ENCODE measurements at places on chromosomes 1 and 21.

- peak; percentile 75 for DNase-seq
These were observed 2.6 kb upstream of the DDR2 start for GRCh38 chr1:162629651-162630050.

DNA sequence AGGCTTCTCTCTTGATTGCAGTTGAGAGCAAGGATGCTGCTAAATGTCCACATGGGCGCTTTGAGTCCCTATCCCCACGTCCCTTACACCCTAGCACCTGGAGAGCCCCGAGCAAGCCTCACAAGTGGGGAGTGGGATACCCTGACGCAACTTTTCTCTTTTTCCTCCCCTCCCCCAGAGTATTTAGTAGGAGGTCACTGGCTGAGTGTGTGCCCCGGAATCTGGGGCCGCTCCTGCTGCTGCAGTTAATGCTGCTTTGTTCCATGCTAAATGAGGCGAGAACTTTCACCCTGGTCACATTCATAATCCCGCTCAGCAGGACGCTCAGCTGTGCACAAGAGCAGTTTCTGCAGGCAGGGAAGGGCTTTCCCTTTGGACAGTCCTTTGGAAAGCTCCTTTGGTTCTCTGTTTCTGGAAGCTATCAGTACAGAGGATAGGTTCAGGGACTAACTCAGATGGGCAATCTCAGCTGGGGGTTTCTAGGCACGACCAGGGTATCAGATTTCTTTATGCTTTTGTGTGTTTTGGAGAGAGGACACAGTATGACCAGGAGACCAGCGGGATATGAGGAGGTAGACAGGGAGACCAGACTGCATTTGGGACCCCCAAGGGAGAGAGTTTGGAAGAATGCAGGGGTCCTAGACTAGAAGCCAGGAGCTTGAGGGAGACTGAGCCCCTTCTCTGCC is 75.9 kb downstream of the NOS1AP start:
- DNase-seq = peak; percentile 35

- no peak for DNase-seq
These were observed 19.2 kb upstream of the XPR1 start for GRCh38 chr1:180612632-180613031.

GRCh38 chr1:220281159-220281574 is 8.9 kb upstream of the RAB3GAP2 start:
- no peak for DNase-seq

DNA sequence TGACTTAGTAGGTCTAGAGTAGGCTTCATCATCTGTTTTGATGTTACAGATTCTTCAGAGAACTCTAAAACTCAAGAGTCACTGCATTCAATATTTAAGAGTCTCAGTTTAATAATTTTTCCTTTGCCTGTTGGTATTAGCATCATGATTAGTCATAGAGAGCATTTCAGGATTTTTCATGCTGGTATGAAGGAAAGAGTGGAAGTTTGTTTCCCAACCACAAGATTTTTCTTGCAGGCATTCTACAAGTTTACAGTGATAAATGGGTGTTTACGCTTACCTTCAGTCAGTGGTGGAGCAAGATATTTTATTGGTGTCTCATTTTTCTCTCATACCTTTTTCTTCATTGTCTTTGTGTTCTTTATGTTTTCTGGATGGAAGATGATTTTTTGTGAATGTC is 58.4 kb upstream of the MYOCOS start:
- no peak for DNase-seq

DNA sequence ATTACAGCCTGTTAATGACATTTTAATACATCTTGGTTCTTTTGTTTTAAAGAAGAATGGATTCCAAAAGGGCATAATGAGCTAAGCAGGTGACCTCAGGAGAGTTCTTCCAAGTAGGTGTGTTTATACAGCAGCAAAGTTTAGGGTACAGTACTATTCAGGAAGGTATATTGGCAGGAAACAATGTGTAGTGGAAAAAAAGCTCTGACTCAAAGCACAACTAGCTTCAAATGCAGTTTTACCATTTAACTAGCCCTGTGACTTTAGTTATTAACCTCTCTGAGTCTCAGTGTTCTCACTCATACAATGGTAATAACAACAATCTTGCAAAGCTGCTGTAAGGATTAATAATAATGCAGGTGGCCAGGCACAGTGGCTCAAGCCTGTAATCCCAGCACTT is 29.9 kb downstream of the FAF1 start:
- DNase-seq = no peak

DNA sequence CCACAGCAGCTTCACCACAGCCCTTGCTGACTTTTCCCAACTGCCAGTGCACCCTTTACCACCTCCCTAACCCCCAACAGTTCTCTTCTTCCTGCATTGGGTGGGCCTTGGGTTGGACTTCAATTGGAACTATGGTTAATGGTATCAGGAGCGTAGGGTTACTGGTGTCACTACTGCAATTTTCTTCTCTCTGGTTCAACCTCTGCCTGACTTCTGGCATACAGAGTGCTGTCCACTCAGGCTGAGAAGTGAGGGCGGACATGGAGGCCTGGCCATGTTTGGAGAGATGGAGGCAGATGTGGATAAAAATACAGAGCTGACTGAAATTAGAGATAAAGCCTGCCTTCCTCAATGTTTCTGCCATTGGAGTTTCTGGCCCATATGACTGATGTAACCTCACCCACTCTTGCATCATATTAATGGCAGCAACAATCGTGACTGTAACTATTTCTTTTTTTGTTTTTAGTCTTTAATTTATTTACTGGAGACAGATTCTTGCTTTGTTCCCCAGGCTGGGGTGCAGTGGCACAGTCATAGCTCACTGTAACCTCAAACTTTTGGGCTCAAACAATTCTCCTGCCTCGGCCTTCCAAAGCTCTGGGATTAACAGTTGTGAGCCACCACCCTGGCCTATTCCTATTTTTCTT is 87.8 kb downstream of the NAV1 start:
- no peak for DNase-seq

DNA sequence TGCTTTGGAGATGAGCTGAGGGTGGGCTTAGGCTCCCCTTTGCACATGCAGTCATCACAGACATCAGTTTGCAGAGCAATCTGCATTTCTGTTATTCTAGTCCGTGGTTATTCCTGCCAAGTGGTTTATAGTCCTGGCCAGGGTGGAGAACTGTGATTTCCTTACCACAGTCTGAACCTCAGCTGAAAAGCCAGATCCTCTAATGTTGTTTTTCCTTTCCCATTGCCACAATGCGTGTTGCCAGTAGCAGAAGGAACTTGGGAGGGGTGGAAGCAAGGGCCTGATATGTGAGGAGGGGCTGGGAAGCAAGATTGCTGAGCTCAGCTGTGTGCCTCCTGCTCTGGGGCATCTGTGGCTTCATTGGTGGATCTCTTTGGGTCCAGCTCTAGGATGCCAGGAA is 18.0 kb upstream of the ST3GAL3 start:
- DNase-seq = no peak

DNA sequence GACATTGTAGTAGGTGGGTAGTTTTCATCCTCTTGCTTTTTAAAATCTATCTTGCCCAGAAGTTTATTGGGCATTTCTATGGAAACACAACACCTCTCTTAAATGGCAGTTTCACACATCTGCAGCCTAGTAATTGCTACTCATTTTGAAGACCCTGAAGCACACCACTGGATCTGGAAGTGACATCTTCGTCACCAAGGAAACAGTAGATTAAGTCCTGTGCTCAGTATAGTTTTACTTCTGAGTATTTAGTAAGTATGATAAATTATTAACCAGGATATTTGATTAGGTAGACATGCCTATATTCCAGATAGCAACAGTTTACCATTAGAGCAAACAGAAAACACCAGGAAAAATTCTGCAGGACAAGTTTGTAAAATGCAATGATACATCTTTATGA is 48.7 kb downstream of the UCK2 start:
- DNase-seq = no peak

- DNase-seq = no peak
These were observed 85.1 kb downstream of the ZNF644 start for GRCh38 chr1:90936731-90937130.

DNA sequence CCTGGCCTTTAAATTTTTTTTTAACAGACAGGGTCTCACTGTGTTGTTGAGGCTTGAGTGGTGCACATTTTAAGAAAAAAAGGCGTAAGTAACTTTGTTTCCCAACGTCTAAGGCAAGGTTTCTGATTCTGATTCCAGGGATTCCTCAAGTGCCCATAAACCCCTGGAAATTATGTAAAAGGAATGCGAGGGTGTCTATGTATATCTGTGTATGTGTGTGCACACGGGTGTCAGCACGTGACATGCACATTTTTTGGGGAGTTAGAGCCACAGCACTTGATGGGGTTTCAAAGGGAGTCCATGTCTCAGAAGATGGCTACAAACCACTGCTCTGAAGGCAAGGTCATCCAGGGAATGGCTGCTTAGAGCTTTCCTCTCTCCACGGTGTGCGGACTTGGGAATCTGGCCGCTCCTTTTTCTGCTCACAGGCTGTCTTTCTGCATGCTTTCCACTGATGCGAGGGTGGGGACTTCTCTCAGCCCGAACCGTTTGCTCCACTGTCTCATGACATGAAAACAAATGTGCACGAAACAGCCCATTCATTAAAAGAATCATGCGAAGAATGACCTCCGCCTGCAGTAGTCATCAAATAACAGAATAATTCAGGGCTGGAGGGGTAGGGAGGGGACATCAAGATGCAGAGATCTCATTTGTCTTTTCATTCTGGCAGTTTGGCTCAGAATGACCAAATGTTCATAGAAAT is 18.7 kb upstream of the RERE start:
- no peak for DNase-seq

- DNase-seq = peak; percentile 42
These were observed 1.2 kb downstream of the PTPN14 start for GRCh38 chr1:214550013-214550856.

DNA sequence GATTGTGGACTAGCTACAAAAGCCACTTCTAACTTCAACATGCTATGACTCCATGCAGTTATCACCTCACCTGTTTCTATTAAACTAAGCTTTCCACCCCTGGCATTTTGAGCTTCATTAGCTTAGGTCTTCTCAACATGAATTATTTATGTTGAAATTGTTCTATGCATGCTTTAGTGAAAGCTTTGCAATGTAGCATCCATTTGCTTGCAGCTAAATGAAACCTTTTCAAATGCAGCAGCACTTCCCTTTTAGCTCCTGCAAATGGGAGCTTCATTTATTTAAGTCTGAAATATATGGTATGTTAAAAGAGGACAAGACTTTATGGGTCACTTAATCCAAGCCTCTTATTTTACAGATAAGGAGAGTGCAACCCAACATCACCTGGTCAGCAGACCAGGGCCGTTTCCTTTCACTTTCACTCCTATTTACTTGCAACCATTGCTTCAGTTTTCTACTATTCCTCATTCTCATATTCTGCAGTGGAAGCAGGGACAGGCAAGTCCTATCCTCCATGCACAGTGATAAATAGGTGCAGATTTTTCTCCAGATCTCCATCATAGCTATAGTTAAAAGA is 56.4 kb upstream of the SAMSN1 start:
- no peak for DNase-seq

DNA sequence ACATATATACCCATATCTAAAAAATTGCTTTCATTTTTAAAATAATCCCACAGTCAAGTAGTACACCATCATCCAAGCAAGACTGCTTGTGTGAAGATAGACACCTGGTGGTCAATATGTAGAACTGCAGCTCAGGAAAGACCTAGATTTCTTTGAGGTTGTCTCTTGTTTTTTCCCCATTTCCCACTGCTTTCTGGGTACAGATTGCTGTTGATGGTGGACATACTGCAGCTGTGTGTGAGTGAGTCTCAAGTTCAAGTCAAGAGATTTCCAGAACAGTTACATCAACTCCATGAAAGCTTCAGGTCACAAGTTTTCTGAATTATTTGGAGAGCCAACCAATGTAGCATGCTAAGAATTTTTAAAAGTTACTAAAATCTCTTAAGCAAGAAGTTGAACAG is 306.4 kb downstream of the DUSP10 start:
- DNase-seq = peak; percentile 60

DNA sequence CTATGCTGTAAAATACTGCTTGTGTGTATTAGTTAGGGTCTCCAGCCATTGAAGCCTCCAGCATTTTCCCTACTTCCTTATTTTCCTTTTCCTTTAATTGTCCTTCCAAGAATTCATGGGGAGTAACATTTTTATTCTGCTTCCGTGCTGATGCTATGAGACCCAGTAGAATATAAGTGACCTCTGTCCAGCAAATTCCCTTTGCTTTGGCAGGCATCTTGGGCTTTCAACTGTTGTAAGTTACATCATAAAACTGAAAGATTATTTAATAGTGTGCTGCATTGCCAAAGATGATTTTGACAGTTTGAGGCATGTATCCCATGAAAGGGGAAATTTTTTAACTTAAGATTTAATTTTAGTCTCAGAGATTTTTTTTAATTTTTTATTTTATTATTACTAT is 48.1 kb upstream of the B3GALT2 start:
- no peak for DNase-seq

GRCh38 chr1:209882942-209883340 is 55.1 kb upstream of the SYT14 start:
- no peak for DNase-seq

- no peak for DNase-seq
These were observed 36.0 kb upstream of the DHCR24 start for GRCh38 chr1:54922921-54923421.

DNA sequence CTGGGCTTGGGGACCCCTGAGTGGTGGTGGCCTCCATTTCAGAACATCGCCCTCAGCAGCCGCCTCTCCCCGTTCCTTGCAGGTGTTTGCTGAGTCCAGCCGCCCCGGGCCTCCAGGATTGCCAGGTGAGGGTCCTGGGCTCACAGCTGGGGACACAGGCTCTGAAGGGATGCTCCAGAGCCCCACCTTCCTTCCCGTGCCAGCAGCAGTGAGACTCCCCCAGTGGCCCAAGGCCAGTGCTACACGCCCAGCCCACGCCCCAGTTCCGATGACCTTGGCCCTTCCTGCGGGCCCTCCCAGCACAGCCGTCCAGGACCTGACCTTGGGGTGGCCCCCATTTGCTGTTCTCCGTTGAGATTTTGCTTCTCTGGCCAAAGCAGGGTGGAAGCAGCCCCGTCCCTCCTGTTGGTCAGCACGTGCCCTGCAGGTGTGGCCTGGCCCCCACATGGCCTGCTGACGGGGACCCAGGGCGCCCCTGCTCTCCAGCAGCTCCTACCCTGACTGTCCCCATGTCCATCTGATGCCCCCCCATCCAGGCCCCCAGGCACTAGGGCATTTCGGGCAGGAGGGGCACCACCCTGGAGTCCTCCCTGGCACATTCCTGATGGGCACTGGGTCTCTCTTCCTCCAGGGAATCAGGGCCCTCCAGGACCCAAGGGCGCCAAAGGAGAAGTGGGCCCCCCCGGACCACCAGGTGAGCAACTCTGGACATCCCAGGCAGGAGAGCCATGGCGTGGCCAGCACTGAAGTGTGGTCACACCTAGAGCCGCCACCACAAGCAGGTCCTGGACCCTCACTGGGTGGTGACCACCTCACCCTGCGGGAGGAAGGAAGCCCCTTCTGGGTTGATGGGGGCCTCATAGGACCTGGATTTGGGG is 45.0 kb downstream of the SLC19A1 start:
- DNase-seq = no peak

DNA sequence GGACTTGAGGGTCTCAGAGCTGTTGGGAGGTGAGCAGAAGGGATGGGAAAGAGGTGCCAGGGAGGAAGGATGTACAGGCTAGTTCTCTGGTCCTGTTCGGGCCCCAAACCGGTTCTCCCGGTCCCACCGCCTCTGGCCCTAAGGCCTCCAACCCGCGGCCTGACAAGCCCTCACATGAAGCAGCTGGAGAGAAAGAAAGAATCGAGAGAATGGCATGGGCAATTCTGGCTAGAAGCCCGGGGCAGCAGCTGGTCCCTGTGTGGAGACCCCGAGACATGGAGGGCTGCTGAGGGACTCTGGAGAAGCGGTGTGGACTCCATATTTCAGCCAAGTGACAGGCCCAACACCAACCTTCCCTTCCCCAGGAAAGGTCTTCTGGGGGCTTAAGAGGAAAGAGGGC is 730 bp downstream of the CDC42SE1 start:
- DNase-seq = peak; percentile 74

All from umbilical cord (tissue), 2 donors.